Left ventricle myocardium superior (tissue), 1 donor: ENCODE measurements at places on chromosomes 3 and 15. TPM values are rescaled to one million over a fixed set of nuclear protein-coding genes. Genes with fewer than 3 reads are reported as not detected.

The SMCO1 gene
- 110 TPM for total RNA-seq

The PLSCR4 gene
- 13.8 TPM for total RNA-seq

The PLSCR2 gene
- not detected for total RNA-seq

GRCh38 chr3:128603811-128604775 lies 46.5 kb downstream of the RPN1 start:
- DNase-seq, result no peak

- DNase-seq, result no peak
Observed at GRCh38 chr15:82012908-82013307, 32.9 kb downstream of the MEX3B start.

- DNase-seq, result no peak
Observed at GRCh38 chr3:127209155-127209839, 16.4 kb downstream of the PRR23E start.

DNA sequence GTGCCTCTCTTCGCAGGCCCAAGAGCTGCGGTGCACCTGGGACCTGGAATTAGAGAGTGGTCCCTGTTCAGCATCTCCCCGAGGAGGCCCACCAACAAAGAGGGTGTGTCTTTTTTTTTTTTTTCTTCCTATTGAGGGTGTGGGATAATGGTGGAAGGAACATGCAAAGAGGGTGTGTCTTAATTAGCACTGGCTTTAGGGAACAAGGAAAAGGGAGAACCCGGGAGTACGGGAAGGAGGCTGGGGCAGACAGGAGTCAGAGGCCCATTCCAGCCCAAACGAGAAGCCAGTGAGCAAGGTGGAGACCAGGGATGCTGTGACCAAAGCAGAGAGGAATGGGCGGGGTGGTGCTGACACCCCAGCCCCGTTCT lies 429 bp upstream of the LOXL1 start:
- no peak for DNase-seq

GRCh38 chr3:129046037-129046731 lies 14.4 kb upstream of the GP9 start:
- DNase-seq, result no peak

DNA sequence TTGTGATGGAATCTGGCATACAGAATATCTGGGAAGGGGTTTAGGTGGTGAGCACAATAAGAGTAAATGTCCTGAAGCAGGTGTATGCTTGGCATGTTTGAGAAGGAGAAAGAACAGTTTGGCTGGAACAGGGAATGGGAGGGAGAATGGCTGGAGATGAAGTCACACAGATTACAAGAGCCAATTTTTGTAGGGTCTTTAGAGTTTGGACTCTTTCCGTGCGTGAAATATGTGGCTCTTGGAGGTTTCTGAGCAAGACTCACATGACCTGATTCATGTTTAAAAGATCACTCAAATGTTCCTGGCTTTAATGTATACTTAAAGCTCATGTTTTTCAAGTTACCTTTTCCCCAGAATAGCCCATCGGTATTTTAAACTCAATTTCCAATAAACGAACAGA lies 32.8 kb downstream of the SPRED1 start:
- no peak for DNase-seq

GRCh38 chr3:138718849-138719248 lies 110.3 kb downstream of the FAIM start:
- DNase-seq, result no peak

DNA sequence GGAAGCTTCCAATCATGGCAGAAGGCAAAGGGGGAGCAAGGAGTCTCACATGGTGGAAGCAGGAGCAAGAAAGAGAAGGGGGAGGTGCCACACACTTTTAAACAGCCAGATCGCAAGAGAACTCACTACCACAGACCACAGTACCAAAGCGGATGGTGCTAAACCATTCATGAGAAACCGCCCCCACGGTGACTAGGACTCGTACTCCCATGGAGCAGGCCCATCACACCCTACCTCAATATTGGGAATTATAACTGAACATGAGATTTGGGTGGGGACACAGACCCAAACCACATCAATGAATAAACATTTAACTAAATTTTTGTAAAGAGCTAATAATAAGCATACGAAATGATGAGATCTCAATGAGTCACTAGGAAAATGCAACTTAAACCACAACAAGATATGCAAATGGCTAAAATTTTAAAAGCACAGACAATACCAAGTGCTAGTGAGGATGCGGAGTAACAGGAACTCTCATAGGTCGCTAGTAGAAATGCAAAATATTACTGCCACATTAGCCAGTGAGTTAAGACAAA lies 10.0 kb downstream of the MRPS25 start:
- DNase-seq, result no peak

DNA sequence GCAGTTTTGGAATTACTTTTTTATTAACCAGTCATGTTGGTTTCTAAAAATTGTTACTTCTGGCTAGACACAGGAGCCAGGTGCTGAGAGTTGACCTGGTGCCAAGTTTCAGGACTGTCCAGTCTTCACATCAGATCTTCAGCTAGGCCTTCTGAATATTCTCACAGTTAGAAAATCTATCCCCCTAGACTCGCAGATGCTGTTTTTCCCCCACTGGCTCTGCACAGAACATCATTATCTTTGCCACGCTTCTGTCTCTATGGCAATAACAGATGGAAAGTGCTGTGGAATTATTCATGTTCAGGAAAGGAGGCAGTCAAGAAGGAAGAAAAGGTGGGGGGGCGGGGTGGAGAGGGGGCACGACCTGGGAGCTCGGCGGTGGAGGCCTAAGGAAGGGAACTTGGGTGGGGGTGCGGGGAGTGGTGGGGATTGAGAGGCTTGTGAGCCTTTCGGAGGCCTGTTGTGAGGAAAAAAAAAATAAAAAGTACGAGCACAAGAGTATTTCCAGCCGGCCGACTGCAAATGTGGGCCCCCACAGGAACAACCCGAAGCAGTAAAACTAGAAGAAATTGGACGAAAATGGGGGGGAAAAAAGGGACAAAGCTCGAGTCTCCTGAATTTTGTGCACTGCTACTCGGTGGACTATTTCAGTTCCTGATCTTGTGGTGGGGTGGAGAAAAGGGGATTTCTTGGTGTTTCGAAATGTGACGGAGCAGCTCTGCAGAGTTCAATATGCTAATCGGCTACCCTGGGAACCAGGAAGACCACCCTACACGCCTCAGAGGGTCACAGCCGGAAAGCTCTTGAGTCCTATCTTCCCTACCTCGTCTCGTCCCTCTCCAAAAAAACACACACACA lies 1.5 kb upstream of the SKIL start:
- DNase-seq, result peak; percentile 48

DNA sequence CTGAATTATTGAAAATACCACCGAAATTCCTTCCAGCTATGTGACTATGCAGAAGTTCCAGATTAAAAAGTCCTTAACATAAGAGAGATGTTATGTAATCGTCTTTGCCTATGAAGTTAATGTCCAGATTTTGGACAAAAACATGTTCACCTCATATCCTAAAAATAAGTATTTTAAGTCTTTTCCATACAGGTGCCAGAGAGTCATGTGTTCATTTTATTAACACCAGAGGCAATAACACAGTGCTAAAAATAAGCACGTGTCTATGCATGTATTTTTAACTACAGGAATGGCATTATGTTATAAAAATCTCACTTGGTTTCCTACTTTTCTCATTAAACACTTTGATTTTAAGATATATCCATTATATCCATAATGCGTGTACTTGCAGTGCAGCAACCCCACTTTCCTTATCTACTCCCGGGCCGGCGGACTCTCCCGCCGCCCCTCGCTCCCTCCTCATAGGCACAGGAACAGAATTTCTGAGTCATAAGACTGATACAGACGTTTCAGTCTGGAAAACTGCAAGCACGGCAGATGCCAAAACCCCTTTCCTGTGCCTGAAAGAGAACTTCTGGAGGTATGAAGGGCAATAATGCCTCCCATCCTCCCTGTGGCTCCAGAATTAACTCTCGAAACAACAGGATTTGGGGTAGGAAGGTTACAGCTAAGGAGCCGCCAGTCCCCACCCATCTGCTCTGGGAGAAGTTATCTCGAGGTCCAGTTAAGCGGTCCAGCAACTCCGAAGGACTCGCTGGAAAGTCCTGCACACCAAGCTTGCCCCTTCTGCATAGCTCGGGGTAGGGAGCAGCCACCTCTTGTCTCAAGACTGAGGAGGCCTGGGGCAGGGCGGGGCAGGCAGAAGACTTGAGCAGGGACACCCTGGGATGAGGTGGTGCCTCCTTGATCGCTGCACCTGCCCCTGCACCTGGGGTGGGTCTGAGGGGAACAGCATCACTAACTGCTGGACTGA lies 22.3 kb upstream of the PSTPIP1 start:
- peak; percentile 59 for DNase-seq

- DNase-seq, result no peak
Observed at GRCh38 chr15:63483521-63484371, 20.6 kb upstream of the USP3 start.

DNA sequence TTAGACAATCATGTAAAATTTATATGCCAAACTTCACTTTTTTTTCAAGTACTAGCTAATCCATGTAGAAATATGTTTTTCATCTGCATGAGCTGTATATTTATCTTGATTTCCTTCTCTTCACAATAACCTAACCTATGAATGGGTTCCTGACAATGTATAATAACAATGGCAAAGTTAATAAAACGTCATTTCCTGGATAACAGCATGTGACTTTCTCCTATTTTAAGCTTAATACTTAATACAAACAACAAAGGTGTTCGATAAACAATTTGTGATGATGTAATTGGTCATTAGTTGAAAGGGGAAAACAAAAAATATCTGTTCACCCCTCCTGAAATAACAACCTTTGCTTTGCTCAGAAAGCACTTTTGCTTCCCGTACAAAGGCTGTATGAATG lies 20.4 kb downstream of the CD200 start:
- no peak for DNase-seq

DNA sequence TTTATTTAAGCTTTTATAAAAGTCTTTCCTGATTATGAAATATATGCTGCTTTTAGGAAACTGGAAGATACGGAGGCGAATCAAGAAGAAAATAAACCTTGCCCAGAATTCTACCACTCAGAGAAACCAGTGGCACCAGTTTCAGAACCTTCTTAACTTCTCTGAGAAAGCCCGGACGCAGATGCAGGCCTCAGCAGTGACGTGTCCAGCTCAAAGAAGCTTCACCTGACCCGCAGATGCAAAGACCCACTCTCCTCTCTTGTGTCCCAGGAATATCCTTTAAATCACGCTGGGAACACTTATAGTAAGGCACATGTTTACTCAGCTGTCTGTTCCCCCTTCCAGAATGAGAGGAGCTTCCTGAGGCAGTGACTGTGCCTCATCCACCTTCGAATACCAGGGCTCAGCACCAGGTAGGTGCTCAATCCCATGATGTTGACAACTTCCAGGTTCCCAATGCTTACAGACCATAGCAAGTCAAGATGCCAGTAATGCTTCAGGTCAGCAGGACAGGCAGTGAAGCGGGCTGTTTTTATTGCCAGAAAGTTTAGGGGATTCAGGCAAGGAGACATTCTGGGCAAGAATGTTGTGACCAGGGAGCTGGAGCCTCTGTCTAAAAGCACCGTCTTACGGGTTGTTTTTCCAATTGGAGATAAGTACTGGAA lies 39.9 kb upstream of the LDHAL6B start:
- no peak for DNase-seq

- no peak for DNase-seq
Observed at GRCh38 chr3:49416867-49417266, 4.6 kb downstream of the TCTA start.

- no peak for DNase-seq
Observed at GRCh38 chr3:63050548-63051177, 175.4 kb upstream of the CADPS start.
